ENCODE measurements at places on chromosomes 3 and 15. TPM values are rescaled to one million over a fixed set of nuclear protein-coding genes. Genes with fewer than 3 reads are reported as not detected.
A peak's percentile ranks its signal among the peaks of the same experiment; 100 is the strongest.

The SAMMSON gene
- total RNA-seq: 0.47 TPM

The NR2E3 gene
- total RNA-seq: 0.16 TPM

The PLAAT1 gene
- 8.1 TPM for total RNA-seq

The ZMYND10 gene
- total RNA-seq: 2.5 TPM

The PPM1L gene
- 90.3 TPM for total RNA-seq

The ASB14 gene
- not detected for total RNA-seq

The OR5H14 gene
- not detected for total RNA-seq

The STIMATE gene
- 9.2 TPM for total RNA-seq

The GPR160 gene
- 2.5 TPM for total RNA-seq

The AP3B2 gene
- total RNA-seq: 52.9 TPM

The P2RY14 gene
- 0.78 TPM for total RNA-seq

The VPS39 gene
- total RNA-seq: 52.3 TPM

The SH2D7 gene
- total RNA-seq: not detected

- no peak for DNase-seq
Observed at GRCh38 chr3:480070-480469, 283.5 kb downstream of the CHL1 start.

- DNase-seq: no peak
Observed at GRCh38 chr3:110697961-110698360, 373.7 kb upstream of the NECTIN3 start.

- no peak for DNase-seq
Observed at GRCh38 chr15:47754312-47754711, 37.0 kb downstream of the SEMA6D start.

DNA sequence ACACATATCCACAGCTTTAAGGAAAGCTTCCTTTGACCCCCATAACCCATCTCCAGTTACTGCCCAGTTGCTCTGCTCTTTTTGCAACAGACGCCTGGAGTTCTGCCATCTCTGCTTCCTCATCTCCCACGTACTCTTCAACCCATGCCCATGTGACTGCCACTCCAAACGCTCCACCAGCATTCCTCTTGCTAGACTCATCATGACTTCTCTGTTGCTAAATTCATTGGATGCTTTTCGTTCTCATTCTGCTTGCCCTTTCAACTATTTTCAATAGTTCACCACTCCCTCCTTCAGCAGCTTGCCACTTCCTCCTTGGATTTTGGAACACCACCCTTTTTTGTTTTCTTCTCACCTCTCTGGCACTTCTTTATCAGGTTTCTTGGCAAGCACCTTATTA is 2.7 kb upstream of the KNSTRN start:
- peak; percentile 24 for DNase-seq

- no peak for DNase-seq
Observed at GRCh38 chr3:128315313-128315712, 151.4 kb downstream of the DNAJB8 start.

- no peak for DNase-seq
Observed at GRCh38 chr3:72630327-72630968, 217.8 kb downstream of the SHQ1 start.

DNA sequence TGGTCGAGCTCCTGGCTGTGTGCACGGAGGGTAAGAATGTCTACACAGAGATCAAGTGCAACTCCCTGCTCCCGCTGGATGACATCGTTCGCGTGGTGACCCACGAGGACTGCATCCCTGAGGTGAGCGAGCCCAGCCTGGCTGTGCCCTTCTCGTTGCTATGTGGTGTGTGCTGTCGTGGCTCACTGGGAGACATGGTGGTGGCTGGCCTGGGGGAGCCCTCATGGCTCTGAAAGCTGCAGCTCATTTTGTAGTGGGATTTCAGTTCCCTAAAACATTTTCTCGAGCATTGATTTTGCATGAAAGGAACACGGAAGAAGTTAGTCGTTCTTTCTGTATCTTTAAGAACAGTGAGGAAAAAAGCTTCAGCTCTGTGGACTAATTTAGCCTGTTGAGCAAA is 200.5 kb downstream of the ITPR1 start:
- no peak for DNase-seq

DNA sequence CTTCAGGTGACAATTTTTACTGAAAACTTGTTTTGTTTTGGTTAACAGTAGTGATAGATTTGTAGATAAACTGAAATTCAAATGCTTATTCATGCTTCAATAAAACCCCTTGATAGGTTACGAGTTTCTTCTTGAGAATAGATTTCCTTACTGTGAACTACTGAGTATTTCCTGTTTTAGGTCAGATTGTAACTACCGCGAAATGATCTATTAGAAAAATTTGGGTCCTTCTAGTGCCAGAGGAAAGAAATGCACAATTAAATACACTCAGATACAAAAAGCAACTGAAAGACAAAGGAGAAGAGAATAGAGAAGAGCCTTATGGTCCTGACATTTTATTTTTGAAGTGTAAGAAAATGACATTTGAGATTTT is 251.7 kb upstream of the TBL1XR1 start:
- no peak for DNase-seq

GRCh38 chr15:56946150-56946549 is 27.7 kb downstream of the TCF12 start:
- no peak for DNase-seq

DNA sequence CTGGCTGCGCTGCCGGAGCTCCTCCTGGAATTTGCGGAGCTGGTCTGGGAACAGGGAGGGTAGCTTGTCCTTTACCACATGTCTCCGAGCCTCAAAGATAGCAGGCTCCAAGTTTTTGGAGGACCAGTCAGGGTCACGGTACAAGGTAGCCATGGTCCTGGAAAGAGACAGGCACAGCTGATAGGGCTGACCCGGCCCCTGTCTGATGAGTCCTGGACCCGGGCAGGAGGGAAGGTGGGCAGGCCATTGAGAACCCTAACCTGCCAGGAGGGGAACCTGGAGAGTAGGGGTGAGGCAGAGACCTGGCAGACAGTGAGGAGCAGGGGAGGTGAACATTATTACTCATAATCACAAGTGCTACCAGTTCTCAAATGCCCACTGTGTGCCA is 20.4 kb upstream of the EHD4 start:
- DNase-seq: no peak

- DNase-seq: no peak
Observed at GRCh38 chr15:58665672-58666071, 83.8 kb downstream of the ADAM10 start.

DNA sequence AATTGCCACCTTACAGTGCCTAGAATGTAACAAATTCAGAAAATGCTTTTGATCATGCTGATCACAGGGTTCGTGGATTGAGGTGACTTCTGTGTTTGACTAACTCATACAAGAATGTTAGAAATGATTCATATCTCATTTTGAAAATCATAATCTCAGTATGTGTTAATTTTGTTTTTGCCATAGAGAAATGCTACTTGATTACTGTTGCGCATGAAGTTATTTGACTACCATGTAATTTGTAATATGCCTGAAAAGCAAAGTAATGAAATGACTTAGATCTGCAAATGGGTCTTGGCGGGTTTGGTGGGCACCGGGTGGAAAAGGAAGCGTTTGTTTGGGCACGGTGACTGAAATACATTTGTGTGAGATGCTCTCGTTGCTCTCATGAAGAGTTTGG is 173.6 kb upstream of the BHLHE40 start:
- no peak for DNase-seq

GRCh38 chr3:113620091-113620490 is 76.4 kb downstream of the USF3 start:
- DNase-seq: no peak

GRCh38 chr15:35987056-35987455 is 441.1 kb upstream of the DPH6 start:
- no peak for DNase-seq

- DNase-seq: peak; percentile 7
Observed at GRCh38 chr3:124063197-124063909, 71.4 kb upstream of the ROPN1 start.

DNA sequence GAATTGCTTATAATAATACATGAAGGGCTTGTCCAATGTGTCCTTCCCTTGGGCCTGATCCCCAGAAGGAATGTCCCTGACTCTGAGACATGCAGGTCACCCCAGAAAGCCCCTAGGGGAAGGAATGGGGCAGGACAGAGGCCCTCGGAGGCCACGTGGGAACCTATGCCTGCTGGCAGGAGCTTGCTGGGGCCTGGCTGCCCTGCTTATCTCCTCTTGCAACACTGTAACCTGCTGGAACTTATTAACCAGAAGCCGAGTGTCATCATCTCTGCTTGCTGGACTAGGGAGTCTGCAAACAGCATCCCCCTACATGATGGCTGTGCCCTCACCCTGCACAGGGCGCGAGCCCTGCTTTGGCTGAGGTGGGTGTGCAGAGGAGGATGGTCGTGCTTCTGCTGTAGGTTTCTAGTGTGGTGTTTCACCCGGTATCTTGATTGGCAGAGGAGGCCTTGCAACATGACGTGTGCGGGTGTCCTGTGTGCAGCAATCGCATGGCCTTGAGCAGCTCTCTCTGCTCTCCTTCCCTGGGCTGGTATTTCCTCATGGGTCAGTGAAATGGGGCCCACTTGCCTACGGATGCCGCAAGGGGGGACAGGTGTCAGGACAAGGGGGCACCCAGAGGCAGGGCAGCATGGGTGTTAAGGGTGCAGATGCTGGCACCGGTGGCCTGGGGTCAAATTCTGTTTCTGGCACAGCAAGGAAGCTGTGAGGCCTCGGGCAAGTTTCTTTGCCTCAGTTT is 5.0 kb downstream of the CHST13 start:
- DNase-seq: no peak

DNA sequence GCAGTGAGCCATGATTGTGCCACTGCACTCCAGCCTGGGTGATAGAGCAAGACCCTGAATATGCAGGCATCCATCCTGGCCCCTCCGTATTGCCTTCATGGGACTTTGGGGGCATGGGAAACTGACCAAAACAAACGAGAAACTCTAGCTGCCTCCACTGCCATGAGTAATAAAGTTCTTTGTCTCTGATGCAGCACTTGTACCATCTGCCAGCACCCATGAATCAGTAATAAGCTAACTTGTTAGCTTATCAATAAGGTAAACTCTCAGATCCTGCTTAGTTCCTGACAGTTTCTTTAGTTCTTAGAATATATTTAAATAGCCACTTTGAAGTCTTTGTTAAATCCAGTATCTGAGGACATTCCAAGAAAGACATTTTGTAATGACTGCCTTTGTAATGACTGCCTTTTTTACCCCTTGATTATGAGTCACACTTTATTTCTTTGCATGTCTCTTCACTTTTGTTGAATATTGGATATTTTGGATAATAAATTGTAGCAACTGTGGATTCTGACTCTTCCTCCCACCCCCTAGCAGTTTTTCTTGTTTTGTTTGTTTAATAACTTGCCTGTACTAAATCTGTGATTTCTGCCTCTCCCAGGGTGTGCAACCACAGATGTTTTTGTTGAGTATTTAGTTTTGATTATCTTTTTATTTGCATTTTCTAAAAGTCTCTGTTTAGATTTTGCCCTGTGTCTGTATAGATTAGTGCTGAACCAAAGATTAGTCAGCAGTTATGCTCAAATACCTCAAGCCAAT is 136.9 kb downstream of the HCN4 start:
- no peak for DNase-seq

GRCh38 chr3:42173307-42173706 is 82.2 kb downstream of the TRAK1 start:
- no peak for DNase-seq

DNA sequence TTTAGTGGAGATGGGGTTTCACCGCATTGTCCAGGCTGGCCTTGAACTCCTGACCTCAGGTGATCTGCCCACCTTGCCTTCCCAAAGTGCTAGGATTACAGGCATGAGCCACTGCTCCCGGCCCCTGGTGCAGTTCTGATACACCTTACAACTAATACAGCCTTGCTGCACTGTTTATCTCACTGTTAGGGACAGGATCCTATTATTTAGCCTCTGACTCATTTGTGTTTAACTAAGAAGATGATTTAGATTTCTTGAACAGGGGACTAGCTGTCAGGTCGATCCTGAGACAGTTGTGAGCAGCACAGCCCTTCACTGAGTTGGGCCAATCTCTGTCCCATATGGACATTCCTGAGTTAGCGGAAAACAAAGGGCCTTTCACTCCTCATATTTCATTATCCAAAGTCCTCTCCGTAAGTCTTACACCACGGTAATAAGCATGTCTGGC is 19.2 kb downstream of the GYG1 start:
- no peak for DNase-seq

DNA sequence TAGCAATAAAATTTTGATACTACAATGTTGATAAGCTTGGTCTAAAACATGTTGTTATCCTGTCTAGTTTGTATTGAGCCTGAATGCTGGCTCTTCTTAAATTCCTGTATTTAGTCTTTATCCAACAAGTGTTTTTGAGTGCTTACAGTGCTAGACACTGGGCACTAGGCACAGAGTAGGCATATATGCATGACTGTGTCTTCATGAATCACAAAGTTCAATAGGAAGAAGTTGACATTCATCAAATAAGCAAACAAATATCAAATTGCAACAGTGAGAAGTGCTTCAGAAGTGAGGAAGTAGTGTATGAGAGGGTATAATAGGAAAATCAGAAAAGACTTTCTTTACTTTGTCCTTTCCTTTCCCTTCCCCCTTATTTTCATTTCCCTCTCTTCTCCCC is 6.8 kb downstream of the CD96 start:
- no peak for DNase-seq

Data from occipital lobe (tissue), 3 donors.